ENCODE measurements at places on chromosomes 5 and 9. TPM values are rescaled to one million over a fixed set of nuclear protein-coding genes. Genes with fewer than 3 reads are reported as not detected.

GRCh38 chr9:129835860-129836223 lies 584 bp downstream of the USP20 start:
- no peak for DNase-seq

DNA sequence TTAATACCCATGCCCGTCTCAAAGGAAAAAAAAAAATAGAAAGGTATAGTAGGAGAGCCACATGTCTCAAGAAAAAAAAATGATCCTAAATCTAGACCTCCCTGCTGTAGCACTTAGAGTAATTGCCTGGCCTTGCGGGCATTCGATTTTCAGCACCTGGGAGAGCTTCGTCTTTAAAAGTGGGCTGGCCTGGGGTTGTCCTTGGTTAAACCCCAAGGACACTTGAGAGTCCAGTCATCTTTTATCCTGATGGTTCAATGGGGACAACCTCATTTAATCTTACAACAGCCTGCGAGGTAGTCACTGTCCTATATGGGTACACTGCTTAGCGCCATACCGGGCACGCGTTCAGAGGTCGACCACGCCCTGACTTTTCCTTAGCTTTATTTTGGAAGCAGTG lies 60.1 kb downstream of the MAT2B start:
- DNase-seq, result no peak

GRCh38 chr9:129720181-129720864 lies 32.5 kb downstream of the PTGES start:
- no peak for DNase-seq

Gene HTR4
- not detected for total RNA-seq

GRCh38 chr9:36450110-36450732 lies 50.2 kb upstream of the RNF38 start:
- DNase-seq, result no peak

- no peak for DNase-seq
Measured at GRCh38 chr9:81150016-81150625, 539.2 kb downstream of the TLE1 start.

Gene ZFR
- total RNA-seq, result 58.8 TPM

Gene DND1
- 2.1 TPM for total RNA-seq

Gene C9orf153
- total RNA-seq, result 1.0 TPM

GRCh38 chr9:71797266-71797665 lies 29.0 kb upstream of the CEMIP2 start:
- DNase-seq, result no peak

Gene ST8SIA4
- total RNA-seq, result 17.8 TPM

- DNase-seq, result peak; percentile 83
Measured at GRCh38 chr9:89497978-89498851, at the start of gene SEMA4D. TSS of gene SEMA4D (minus strand) at chr9:89498113. CDS start at chr9:89405456, 92,657 bp downstream.

- no peak for DNase-seq
Measured at GRCh38 chr9:114400219-114400618, 12.4 kb upstream of the AKNA start.

GRCh38 chr5:77957-78804 lies 13.8 kb upstream of the PLEKHG4B start:
- no peak for DNase-seq
